AG10803 (cell line): ENCODE measurements at places on chromosomes 1 and 21.
A peak's percentile ranks its signal among the peaks of the same experiment; 100 is the strongest.

DNA sequence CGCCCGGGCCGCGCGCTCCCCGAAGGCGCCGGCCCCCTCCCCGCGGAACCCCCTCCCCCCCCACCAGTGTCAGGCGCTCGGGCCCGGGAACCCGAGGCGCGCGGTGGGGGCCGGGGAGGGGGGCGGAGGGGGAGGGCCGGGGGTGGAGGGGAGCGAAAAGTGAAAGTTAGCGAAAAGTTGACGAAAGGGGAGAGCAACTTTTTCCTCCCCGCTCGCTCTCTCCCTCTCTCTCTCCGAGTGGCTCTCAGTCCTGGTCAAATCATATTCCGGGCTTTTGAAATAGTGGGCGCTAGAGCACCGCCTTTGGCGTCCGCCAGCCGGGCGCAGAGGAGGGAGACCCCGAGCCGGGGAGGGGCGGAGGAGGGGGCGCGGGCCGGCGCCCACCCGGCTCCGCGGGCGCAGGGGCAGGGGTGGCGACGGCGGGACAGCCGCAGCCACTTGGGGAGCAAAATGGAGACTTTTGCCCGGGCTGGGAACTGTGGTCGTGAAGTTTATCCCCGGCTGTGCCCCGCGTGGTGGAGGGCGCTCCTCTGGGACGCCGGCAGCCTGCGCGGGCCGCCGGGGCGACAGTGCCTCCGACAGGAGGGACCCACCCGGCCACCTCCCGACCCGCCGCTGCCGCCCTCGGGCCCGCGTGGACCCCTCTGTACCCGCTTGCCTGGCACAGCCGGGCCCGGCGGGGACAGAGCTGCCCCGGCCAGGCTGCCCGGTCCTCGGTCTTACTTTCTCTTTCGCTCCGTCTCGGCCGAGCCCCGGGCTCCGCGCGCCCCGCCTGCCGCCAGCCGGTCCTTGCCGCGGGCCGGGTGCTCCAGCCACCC lies 697 bp downstream of the PRDM16 start:
- DNase-seq, result peak; percentile 47

DNA sequence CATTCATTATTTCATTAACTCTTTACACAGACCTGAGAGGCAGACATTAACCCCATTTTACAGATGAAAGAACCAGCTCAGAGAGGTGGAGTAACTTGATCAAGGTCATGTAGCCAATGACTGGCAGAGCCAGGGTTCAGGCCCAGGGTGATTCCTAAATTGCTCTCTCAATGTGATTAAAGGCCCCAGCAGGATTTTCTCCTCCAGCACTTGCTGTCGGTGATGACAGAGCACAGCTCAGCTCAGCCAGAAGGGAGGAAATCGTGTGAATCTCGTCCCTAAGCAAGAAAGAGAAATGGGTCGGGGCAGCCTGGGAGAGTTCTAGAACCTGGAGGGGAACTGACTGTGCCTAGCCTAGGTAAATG lies 19.5 kb upstream of the RNF19B start:
- DNase-seq, result no peak

GRCh38 chr21:42200906-42201614 lies 17.9 kb upstream of the ABCG1 start:
- DNase-seq, result no peak

GRCh38 chr1:88035578-88035977 lies 648.5 kb upstream of the PKN2 start:
- no peak for DNase-seq

DNA sequence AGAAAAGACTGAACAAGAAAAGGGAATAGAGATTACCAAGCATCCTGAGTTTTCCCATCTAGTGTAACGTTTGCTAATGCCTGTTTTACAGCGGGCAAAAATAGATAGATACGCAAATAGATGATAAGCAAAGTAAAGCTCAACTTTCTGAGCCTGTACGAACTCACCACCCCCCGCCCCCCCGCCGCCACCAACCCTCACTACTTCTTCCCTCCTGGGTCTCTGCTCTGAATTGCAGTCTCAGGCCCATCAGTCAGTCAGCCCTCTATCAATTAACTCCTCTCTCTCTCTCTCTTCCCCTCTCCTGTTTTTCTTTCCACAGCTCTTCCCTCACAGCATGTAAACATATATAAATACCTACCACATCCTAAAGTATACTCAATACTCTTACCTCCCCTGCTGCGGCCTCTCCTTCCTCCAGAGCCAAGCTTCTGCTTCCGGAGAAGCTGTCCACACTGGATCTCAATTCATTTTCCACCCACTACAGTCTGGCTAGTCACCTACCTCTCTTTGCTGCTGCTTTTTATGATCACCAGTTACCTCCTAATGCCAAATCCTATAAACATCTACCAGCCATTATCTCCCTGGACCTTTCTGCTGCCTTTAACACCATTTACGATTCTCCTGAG lies 64.6 kb downstream of the CAPN2 start:
- DNase-seq, result no peak

GRCh38 chr1:53084589-53084971 lies 22.6 kb downstream of the PODN start:
- DNase-seq, result no peak

- peak; percentile 39 for DNase-seq
These were observed 13.4 kb downstream of the SPOCD1 start for GRCh38 chr1:31802190-31803150.

GRCh38 chr1:53344921-53345838 lies 17.3 kb upstream of the LRP8 start:
- DNase-seq, result no peak

DNA sequence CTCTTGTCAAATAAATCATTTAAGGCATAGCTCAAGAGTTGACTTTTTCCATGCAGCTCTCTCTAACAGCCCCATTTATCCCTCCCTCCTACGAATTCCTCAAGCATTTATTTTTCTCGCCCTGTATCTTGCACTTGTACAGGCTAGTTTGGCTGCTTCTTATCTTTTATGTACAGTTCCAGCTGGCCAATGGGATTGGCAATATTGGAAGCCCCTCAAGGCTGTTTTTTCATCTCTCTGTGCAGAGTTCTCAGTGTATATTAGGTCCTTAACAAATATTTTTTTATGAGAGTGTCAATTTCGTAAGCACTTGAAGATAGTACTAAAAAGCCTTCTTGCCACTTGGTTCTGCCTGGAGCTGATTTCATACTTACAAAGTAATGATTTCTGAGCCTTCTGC lies 356.0 kb downstream of the ST6GALNAC3 start:
- no peak for DNase-seq

DNA sequence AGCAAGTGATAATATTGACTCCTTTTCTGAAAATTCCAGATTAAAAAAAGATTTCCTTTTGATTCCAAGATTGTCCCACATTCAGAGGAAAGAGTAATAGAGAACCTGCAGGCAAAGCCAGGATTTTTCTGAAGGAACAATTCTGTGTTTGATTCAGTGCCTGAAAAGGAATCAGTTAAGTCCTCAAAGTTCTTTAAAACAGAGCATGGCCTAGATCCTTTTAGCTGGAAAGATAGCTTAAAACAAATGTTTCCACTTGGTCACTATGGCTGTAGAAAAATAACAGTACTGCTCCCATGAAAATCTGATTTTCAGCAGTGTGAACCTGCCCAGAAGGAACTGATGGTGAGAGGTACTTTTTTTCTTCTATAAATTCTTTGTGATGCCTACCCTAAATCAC lies 41.8 kb downstream of the HS2ST1 start:
- DNase-seq, result no peak

GRCh38 chr1:64112281-64112680 lies 91.1 kb upstream of the UBE2U start:
- DNase-seq, result peak; percentile 77

DNA sequence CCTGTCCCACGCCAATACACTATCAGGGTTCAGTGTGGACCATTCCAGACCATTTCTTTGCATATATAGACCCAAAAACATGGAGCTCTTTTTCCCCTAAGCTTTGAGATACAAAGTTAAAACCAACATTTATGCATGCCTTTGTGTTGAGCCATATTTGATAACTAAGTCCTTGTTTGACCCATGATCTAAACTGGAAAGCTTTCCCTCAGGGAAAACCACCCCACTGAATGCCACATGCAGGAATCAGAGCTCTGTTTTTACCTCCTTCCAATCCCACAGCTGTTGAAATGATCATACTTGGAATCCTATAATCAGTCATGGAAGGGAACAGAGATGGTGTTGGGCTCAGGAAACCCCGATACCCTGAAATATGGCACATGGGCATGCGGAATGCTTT lies 14.8 kb upstream of the SLC45A1 start:
- DNase-seq, result peak; percentile 22

- no peak for DNase-seq
These were observed at the start of gene VTCN1 for GRCh38 chr1:117210831-117211261. VTCN1 (minus strand) TSS chr1:117210927; CDS start chr1:117210855, 72 bp downstream.

- peak; percentile 27 for DNase-seq
These were observed at the start of gene AMIGO1 for GRCh38 chr1:109509176-109510134. AMIGO1 (minus strand) TSS chr1:109509727; CDS start chr1:109508912, 815 bp downstream.

DNA sequence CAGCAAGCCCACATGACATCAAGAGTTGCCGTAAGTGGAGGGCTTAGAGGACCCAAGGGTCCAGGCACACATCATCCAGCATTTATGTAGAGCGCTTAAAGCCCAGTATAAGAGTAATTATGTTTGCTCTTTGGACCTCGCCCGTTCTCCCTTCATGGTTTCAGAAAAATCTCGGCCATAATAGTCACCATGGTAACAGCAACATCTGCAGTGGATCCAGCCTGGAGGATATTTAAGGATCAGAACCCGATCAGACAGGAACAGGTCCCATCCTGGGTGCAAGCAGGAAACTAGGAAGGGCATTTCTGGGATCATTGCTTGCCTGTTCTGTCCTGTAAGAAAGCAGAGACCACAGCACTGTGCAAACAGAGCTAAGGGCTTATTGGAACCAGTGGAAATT lies 89.9 kb upstream of the KAZN start:
- no peak for DNase-seq

GRCh38 chr1:178020968-178021640 lies 51.2 kb upstream of the SEC16B start:
- DNase-seq, result no peak

- DNase-seq, result no peak
These were observed 386.3 kb downstream of the CAMTA1 start for GRCh38 chr1:7171574-7171973.

- DNase-seq, result no peak
These were observed 383.7 kb downstream of the PRDM2 start for GRCh38 chr1:14083706-14084105.

GRCh38 chr1:157357111-157357510 lies 195.2 kb downstream of the FCRL5 start:
- no peak for DNase-seq
